ENCODE measurements at places on chromosomes 3 and 15.
A peak's percentile ranks its signal among the peaks of the same experiment; 100 is the strongest.

DNA sequence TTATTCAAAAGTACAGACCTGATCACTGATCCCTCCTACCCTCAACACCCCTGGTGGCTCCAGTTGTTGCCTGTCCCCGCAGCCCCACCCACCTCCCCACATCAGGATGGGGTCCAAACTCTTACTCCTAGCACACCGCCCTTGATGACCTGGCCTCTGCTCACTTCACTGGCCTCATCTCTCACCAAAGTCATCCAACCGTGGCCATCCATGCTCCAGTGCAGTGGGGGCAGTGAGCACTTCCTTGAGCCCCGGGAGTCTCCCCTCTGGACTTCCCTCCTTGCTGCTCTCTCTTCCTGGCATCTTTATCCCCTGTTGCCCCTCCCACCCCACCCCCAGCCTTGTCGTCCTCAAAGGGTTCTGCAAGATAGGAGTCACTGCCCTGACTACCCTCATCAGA, 191.1 kb downstream of the CACNA2D3 start:
- no peak for DNase-seq

- no peak for DNase-seq
Observed at GRCh38 chr15:51366920-51367319, 25.5 kb downstream of the GLDN start.

DNA sequence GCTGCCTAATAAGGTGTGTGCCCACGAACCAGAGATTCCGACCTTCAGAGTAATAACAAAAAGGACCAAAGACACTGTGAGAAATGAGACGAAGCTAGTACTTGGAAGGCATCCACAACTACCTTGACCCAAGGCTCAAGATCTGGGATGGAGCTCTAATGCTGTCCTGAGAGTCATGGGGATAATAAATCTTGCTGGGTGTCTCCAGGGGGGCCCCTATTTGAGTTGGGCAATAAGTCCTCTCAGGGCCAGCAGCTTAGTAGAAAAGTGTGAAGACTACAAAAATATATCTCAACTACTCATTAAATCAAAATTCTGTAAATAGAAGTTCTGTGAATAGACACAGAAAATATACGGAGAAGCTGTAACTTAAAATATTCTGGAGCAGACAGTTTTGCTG, 2.9 kb upstream of the NDN start:
- no peak for DNase-seq

- DNase-seq: no peak
Observed at GRCh38 chr3:16377196-16377595, 112.2 kb downstream of the OXNAD1 start.

GRCh38 chr3:24523215-24523614, 28.6 kb upstream of the THRB start:
- DNase-seq: peak; percentile 2

Data from NCI-H524 (cell line).